ENCODE measurements at places on chromosomes 3 and 15.

GRCh38 chr3:78848392-78849288, 919.2 kb downstream of the ROBO1 start:
- DNase-seq, result no peak

DNA sequence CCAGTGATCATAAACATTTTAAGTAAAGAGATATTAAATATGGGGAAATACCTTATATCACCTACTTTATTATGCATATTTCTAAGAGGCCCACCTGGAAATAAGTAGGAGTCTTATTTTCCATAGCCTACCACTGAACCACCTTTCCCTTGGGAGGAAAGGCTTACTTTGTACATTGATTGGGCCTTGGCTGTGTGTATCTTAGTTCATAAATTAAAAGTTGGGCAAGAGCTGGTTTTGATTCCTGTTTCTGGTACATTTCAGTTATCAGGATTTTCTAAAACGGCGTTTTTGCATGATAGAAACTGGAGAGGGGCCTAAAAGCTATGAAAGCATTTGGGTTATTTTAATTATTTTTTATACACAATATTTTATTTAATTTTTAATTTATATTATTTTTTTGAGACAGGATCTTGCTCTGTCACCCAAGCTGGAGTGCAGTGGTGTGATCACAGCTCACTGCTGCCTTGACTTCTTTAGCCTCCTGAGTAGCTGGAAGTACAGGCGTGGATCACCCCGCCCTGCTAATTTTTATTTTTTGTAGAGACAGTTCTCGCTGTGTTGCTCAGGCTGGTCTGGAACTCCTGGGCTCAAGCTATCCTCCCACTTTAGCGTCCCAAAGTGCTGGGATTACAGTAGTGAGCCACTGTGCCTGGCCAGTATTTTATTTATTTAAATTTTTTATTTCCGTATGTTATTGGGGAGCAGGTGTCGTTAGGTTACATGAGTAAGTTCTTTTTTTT, 2.6 kb downstream of the GMPS start:
- no peak for DNase-seq

GRCh38 chr3:14242490-14243311, 64.1 kb downstream of the LSM3 start:
- DNase-seq, result no peak

- DNase-seq, result peak; percentile 84
Observed at GRCh38 chr15:29822100-29822683, at the start of gene TJP1. Gene TJP1, minus strand, starts transcription at chr15:29822468. Its CDS starts 440 bp downstream, at chr15:29822028.

DNA sequence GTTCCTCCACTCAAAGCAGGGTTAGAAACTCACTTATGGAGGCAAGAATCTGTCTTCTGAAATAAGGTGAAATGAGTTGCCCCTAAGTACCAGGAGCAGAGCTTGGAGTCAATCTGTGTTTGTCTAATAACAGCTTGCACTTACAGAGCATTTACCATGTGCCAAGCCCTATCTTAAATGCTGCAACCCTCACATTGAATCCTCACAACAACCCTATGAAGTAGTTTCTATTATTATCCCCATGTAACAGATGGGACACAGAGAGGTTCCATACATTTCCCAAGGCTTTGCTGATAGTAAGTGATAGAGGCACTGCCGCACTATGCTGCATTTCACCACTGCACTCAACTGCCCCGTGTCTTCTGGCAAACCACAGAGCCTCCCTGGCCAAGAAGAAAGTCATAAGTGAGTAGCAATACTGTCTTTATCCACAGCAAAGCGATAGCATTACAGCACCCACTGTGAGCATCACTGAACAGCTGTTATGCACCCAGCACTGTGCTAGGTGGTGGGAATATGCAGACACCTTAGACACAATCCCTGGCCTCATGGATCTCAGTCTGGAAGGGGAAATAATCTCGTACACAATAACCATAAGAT, 141.5 kb downstream of the SSR3 start:
- DNase-seq, result no peak

- no peak for DNase-seq
Observed at GRCh38 chr3:114669614-114670013, 375.8 kb downstream of the TIGIT start.

- no peak for DNase-seq
Observed at GRCh38 chr3:177144922-177145321, 52.4 kb downstream of the TBL1XR1 start.

DNA sequence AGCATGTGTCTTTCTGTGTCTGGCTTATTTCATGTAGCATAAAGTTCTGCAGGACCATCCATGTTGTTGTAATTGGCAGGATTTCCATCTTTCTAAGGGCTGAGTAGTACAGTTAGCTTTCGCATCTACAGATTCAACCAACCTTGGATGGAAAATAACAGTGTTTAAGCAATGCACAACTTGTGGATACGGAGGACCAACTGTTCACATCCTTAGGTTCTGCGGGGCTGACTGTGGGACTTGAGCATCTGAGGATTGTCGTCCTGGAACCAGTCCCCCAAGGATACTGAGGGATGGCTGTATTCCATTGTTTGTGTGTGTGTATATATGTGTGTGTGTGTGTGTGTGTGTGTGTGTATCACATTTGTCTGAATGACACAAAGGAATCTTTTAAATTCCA, 27.7 kb downstream of the ABHD17C start:
- no peak for DNase-seq

DNA sequence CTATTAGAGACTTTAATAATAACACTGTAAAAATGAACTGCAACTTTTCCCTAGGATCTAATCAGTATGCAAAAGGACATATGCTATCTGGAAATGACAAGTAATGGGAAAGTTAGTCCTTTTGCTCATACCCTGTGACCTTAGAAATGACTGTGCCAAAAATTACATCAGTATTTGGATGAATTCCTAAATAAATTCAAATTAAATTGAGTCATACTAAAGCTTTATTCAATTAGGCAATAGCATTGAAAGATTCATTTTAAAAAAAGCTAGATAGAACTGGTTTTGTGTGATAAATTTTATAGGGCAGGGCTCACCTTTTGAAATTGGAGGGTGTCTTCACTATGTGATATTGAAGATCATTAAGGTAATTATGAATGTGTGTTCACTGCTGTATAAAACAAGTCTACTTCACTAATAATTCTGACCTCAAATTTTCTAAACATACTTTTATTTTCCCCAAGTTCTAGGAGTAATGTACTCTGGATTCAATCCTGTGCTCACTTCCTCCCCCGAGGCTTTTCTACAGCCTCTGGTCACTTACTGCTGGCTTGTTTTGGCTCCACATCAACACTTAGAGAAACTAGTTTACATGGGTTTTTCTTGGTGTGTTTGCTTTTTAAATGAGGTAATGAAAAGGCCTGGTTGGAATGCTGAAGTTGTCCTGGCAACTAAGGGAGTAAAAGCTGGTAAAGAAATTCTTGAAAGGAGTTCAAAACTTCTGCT, 44.4 kb upstream of the SPTSSB start:
- peak; percentile 62 for DNase-seq

- DNase-seq, result no peak
Observed at GRCh38 chr3:32157600-32158264, 51.3 kb downstream of the GPD1L start.

- DNase-seq, result no peak
Observed at GRCh38 chr3:183725387-183725786, 27.8 kb downstream of the YEATS2 start.

DNA sequence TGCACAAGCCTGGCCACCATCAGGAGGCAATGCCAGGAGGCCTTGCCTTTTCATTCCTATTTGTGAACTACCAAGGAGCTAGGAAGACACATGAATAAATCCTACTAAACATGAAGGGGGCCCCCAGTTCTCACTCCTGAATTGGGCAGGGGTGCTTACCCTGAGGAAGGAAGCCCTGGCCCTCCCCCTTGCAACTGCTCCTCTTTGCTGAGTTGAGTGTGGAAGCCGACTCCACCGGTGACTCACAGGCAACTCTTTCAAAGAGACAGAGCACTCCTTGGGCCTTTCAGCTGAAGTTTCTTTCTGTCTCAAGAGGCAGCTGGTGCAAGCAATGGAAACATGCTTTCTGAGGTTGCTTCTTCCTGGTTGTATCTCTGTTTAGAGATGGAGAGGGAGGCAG, 1.7 kb downstream of the GABRG3 start:
- DNase-seq, result no peak

- DNase-seq, result no peak
Observed at GRCh38 chr3:197306374-197307086, 8.1 kb upstream of the DLG1 start.

DNA sequence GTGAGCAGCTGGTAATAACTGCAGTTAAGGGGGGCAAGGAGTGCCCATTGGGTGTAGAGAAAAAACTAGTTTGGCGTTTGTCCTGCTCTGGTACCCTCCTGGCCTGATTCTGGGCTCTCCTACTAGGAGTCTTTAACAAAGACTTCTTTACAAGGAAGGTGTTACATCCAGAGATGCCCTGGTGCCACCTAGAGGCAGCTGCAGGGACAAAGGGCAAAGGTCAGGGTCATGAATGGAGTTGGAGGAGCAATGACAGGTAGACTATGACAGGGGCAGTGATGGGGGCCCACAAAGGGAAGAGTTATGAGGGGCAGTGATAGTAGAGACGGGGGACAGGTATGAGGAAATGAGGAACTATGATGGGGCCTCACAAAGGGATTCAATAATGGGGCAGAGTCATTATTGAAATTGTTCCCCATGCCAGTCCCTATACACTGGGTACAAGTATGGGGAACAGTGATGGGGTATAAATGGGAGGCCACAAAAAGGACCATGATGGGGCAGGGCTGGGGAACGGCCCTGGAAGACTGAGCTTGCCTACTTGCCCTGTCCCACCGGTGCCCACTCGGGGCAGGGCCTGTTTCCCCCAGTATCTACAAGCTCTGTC, 7.9 kb downstream of the CCDC71 start:
- DNase-seq, result no peak

- no peak for DNase-seq
Observed at GRCh38 chr15:63072023-63072650, 29.6 kb downstream of the TPM1 start.

- DNase-seq, result no peak
Observed at GRCh38 chr3:143855183-143855582, 6.9 kb upstream of the SLC9A9 start.

DNA sequence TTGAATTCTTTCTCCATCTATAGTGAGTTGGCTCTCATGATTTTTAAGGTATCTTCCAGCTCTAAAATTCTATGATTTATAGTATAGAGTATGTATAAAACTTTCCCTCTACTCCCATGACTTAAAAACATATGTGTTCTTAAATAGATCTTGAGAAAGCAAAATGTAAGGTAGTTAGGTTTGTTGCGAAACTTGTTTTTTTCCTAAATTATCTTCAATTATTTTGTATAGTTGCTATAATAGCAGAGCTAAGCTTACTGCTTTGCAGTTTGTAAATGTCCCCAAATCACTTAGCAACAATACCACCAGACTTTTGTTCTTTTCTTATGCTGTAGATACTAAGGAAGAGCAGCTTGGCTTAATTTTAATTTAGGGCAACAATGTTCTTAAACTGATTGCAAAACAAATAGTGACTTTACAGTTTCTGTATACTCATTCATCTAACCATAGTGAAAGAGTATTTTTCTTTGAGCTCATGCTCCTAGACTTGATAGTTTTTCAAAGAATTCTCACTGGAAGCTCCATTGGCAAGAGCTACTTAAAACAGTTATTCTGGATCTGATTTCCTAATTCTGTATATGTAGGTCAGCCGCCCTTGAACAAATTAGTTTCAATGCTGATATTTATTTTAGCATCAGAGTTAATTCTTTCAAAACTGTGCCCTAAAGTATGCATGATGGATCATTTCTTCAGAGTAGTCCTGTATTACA, 61.2 kb downstream of the LYSMD4 start:
- no peak for DNase-seq

GRCh38 chr3:143668924-143669790, 179.1 kb downstream of the SLC9A9 start:
- DNase-seq, result no peak

GRCh38 chr3:195401943-195402342, 40.9 kb downstream of the ACAP2 start:
- DNase-seq, result no peak

DNA sequence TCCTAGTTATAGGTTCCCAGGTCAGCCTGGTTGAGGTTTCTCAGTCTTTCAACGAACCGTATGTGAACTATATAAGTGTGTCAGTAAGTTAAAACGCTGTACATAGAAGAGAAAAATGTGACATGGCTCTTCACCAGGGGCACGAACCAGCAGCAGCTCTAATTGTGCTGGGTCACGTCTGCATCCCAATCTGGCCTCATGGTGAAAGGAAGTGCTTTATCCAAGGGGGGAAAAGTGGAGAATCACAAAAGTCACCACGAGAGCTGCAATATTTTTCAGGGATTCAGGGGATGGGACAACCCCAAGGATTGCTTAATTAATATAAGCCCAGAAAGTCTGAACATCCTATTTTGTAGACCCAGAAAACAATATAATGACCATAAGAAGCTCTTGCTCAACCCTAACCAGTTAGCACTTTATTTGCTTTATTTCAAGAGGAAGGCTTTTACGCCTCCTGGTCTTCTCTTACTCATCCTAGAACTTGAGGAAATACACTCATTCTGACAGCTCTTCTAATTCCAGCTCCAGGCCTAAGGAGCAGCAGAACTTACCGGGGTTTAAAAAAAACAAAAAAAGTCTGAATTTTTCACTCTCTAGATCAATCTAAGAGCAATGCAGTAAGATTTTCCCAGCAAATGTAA, 16.5 kb downstream of the ANXA2 start:
- DNase-seq, result peak; percentile 46

GRCh38 chr3:69695933-69696332, 43.3 kb upstream of the MITF start:
- no peak for DNase-seq

DNA sequence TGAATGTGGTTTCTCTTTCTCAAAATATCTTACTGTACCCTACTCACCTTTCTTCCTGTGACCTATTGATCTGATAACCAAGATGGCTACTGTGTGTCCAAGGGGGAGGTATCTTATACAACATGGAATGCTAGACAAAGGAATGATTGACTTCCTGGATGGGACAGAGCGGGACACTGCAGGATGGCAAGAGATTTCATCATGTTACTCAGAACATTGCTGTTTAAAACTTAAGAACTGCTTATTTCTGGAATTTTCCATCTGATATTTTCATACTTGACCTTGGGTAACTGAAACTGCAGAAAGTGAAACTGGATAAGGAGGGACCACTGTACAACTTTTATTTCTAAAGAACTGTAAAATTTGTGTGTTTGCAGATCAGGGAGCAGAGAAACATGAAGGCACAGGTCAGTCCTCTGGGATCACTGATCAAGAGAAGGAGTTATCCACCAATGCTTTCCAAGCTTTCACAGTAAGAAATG, 18.5 kb downstream of the CNOT10 start:
- peak; percentile 13 for DNase-seq
